ENCODE measurements at places on chromosomes 12 and 14.

- no peak for DNase-seq
These were observed 376.8 kb downstream of the FUT8 start for GRCh38 chr14:65789363-65789762.

GRCh38 chr14:103155010-103155409 is 31.7 kb downstream of the TNFAIP2 start:
- peak; percentile 64 for DNase-seq

GRCh38 chr12:118189741-118190191 is 53.8 kb downstream of the PEBP1 start:
- DNase-seq = peak; percentile 30

DNA sequence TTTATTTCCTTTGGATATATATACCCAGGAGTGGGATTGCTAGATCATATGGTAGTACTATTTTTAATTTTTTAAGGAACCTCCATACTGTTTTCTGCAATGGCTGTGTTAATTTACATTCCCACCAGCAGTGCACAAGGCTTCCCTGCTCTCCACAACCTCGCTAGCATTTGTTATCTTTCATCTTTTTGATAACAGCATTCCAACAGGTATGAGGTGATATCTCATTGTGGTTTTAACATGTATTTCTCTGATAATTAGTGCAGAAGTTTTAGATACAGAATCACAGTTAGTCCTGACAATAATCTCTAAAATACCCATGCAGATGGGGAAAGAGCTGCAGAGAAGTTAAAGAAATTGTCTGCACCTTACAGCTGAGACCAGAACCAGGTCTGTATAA is 35.5 kb upstream of the BCL2L14 start:
- DNase-seq = no peak

DNA sequence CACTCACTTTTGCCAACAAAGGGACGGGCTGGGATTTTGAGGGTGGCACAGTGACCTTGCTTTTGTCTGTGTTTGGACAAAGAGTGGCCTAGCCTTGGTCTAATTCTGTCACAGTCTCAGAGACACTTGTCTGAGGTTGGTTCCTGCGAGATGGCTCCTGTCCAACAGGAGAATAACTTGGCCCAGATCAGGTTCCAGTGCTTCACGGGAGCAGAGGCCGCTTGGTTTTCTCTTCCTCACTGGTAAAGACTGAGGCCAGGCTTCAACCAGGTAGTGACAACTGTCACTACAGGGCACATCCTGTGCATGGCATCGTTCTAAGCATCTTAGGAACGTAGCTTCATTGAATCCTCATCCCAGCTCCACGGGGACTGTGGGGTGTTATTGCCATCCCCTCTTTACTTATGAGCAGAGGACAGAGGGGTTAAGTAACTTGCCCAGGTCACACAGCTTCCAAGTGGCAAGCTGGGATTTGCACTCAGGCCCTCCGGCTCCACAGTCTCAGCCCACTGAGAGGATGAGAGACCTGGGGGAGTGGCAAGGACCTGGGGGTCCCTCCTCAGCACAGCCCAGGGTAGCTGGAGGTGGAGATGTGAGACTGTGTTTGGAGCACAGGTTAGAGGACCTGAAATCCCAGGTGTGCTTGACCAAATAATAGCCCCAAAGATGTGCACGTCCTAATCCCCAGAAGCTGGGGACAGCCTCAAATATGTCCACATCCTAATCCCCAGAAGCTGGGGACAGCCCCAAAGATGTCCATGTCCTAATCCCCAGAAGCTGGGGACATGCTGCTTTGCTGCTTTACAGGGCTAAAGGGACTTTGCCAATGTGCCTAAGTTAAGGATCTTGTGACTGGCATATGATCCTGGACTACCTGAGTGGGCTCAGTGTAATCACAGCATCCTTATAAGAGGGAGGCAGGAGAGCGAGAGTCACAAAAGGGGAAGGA is 179.2 kb upstream of the RTL1 start:
- DNase-seq = no peak

- no peak for DNase-seq
These were observed 3.9 kb upstream of the GNB3 start for GRCh38 chr12:6836851-6837250.

DNA sequence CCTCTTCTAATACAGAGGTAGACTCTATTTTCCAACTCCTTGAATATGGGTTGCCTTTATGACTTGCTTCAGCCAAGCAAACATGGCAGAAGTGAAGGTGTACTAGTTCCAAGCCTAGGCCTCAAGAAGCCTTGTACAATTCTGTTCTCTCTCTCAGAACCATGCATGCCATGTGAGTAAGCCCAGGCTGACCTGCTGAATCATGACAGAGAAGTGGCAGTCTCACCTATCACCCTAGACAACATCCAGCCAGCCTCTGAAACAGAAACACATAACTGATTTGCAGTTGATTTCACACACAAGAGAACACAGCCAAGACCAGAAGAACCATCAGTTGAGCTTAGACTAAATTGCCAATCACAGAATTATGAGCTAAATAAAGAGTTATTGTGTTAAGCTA is 157.2 kb downstream of the GARIN6 start:
- DNase-seq = no peak

DNA sequence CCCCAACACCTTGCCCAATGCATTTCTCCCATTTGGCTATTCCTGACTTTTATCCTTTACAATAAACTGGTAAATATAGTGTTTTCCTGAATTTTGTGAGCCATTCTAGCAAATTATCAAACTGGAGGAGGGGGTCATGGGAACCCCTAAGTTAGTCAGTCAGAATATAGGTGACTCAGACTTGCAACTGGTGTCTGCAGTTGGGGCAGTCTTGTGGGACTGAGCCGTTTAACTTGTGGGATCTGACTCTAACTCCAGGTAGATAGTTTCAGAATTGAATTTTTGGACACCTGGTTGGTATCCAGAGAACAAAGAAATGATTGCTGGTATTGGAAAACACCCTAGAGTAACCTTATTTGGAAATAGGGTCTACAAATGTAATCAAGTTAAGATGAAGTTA is 133.4 kb downstream of the CEP83 start:
- no peak for DNase-seq

GRCh38 chr14:33229269-33229929 is 290.7 kb downstream of the NPAS3 start:
- DNase-seq = no peak

- DNase-seq = no peak
These were observed 42.2 kb downstream of the COX16 start for GRCh38 chr14:70317091-70317968.

DNA sequence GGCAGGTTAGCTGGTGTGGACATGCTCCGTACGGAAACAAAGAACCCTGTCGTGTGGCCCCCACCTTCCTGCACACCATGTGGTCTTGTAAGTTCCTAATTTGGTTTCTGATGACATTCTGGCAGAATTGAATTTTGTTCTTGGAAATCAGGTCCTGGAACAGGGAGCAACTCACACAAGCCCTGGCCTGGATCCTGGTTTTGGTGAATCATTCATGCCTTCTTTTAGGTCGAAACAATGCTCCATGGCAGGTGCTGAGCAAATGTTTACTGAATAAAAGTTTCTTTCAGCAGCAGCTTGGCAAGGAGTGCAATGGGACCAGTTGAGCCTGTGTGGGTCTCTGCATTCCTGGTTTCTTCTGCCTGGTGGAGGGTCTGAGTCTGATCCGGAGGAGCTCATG is 978.4 kb downstream of the BCL11B start:
- DNase-seq = no peak

DNA sequence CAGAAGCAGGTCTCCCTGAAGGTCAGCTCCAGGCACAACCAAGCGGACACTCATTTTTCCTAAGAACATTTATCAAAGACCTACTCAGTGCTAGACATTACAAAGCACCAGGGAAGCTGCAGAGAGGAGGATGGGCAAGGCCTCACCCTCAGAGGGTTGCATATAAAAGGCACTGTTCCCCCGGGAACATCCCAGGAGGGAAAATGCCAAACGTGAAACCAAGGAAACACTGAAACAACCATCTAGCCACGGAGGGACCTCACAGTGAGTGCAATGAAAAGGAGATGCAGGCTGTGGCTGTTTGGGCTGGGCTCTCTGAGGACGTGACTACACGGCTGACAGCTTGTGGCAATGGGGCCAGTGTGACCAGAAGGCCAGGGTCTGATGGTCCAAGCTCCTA is 117.4 kb upstream of the VASH1 start:
- no peak for DNase-seq

All from hepatic stellate cell (primary cell).